ENCODE measurements at places on chromosomes 4 and X.

DNA sequence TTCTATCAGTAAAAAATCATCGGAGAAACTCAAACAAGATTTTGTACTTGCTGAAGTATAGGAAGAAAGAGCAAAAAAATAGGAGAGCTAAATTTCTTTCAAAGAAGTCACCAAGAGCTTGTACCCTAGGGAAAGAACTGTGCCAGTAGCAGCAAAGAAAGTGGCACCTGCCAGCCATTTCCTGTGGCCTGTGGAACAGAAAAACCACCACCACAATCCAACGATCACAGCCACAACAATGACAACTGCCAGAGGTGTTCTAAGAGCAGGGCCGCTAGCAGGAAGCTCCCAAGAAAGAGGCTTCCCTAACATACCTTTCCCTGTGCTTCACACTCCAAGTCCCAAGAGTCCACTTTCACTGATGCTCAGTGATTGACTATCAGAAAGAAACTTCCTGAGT, 266.1 kb upstream of the GPC4 start:
- DNase-seq = no peak

DNA sequence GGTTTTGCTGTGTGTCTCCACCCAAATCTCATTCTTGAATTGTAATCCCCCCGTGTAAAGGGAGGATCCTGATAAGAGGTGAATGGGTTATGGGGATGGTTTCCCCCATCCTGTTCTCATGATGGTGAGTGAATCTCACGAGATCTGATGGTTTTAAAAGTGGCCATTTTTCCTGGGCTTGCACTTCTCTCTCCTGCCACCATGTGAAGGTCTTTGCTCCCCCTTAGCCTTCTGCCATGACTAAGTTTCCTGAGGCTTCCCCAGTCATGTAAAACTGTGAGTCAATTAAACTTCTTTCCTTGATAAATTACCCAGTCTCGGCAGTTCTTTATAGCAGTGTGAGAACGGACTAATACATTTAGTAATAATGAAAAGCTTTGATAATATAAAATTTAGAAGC, 46.9 kb downstream of the ANTXR2 start:
- DNase-seq = no peak

DNA sequence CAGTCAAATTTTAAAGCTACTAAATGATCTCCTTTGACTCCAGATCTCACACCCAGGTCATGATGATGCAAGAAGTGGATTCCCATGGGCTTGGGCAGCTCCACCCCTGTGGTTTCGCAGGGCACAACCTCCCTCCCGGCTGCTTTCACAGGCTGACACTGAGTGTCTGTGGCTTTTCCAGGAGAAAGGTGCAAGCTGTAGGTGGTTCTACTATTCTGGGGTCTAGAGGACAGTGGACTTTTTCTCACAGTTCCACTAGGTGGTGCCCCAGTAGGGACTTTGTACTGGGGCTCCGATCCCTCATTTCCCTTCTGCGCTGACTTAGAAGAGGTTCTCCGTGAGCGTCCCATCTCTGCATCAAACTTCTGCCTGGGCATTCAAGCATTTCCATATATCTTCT, 845.2 kb downstream of the PCDH18 start:
- DNase-seq = no peak

DNA sequence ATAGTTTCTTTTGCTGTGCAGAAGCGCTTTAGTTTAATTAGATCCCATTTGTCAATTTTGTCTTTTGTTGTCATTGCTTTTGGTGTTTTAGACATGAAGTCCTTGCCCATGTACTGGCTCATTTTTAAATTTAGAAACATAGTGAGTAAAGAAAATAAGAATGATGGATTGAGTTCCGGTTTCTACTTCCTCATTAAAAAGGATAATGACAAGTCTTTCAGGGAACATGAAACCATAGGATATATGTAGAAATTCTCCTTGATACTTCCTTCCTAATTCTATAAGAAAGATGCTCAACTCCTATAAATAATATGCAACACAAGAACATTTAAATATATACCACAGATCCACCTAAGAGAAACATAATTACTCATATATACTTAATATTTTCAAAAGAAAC, 240.9 kb downstream of the BANK1 start:
- no peak for DNase-seq

GRCh38 chr4:15836362-15836761, 58.2 kb downstream of the CD38 start:
- DNase-seq = no peak

DNA sequence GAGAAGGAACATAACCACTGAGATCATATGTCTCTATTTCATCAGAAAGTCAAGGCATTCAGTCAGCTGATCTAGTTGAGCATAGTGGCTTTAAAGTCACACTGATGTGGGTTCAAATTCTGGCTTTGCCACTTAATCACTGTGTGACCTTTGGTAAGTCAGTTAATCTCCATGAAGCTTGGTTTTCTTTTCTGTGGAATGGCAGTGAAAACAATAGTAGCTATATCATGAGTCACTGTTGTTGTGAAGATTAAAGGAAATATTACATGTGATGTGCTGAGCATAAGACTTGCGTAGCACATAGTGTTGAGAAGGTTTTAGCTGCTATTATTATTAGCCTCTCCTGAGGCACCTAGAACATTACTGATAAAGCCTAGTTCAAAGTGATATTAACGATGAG, 242.2 kb downstream of the FMR1NB start:
- DNase-seq = no peak

GRCh38 chr4:130028552-130028951, 932.6 kb downstream of the C4orf33 start:
- DNase-seq = no peak

- DNase-seq = no peak
These were observed 169.2 kb upstream of the RBPJ start for GRCh38 chr4:26151615-26152014.

DNA sequence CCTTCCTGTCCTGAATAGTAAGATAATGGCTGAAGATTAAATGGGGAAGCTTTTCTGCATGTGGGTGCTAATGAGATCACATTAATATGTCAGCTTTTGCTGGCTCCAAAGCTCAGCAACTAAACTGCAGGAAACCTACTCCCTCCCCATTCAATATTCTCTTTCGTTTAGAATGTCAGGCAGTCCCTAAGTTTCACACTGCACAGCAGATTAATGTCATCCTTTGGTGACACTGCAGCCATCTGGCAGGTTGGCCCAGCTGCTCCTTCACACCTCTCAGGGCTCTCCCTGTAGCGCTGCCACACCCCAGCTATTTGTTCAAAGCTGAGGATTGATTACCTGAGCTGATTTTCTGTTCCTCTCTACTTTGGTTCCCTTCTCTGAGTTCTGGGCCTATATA, 110.5 kb downstream of the KDR start:
- no peak for DNase-seq

DNA sequence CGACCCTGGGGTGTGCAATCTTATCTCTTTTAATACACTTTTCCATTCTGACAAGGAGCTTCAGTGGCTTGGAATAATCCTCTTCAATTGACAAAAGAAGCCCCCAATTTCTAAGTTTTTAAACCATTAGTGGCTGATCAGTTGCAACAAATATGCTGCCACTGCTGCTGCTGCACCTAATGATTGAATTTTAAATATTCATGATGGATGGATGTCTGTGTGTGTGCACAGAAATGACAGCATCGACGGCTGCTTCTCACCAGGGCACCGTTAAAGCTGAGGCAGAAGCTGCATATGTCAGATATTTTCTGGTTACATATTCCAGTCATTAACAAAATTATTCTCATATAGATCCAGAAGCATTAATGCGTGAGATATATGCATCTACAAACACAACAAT, 182.4 kb downstream of the MGST2 start:
- no peak for DNase-seq

- no peak for DNase-seq
These were observed 185.7 kb upstream of the TBL1X start for GRCh38 chrX:9279234-9279544.

- DNase-seq = no peak
These were observed 687 bp upstream of the ZNF275 start for GRCh38 chrX:153333266-153333665.

DNA sequence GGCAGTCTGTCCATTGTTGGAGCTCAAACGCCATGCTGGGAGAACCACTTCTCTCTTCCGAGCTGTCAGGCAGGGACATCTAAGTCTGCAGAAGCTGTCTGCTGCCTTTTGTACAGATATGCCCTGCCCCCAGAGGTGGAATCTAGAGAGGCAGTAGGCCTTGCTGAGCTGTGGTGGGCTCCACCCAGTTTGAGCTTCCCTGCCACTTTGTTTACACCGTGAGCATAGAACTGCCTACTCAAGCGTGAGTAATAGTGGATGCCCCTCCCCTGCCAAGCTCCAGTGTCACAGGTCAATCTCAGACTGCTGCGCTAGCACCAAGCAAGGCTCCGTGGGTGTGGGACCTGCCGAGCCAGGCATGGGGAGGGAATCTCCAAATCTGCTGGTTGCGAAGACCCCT, 145.7 kb downstream of the VSIG4 start:
- no peak for DNase-seq

GRCh38 chr4:38424151-38424871, 239.7 kb upstream of the KLF3 start:
- no peak for DNase-seq

DNA sequence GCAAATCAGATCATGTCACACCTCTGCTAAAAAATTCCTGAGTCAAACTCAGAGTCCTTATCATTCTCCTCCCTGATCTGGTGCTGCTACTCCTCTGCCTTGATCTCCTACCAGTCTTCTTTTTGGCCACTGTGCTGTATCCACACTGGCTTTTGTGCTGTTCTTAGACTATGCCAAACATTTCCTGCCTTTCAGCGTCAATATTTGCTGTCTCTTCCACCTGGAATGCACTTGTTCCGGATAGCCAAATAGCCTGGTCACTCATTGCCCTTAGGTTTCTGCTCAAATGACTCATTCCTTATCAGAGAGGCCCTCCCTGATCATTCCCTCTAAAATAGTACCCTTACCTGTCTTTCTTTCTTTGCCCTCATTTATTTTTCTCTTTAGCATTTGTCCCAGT, 24.4 kb upstream of the RP2 start:
- DNase-seq = no peak

- DNase-seq = no peak
These were observed 139.9 kb downstream of the FRYL start for GRCh38 chr4:48640225-48640624.

- no peak for DNase-seq
These were observed 209.9 kb downstream of the IQCM start for GRCh38 chr4:149605601-149606378.

- no peak for DNase-seq
These were observed 118.8 kb downstream of the UCHL1 start for GRCh38 chr4:41375561-41375960.

DNA sequence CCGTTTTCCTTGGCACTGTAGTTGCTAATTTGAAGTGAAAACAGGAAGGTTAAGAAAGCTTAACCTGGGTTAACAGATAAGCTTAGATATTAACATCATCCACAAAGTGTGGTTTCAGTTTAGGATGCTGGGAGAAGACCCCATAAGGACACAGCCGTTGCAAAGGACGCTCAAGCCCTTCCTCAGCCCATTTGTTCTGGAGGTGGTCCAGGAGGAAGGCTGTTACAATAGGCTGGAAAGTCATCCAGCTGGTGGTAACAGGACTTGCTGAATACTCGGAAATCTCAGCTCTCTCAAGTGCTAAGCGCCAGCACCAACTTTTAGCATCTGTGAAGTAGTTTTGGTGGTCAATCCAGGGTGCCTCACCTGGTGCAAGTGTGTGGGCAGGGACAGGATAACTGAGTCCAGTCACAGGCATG, 14.2 kb downstream of the CHST7 start:
- DNase-seq = no peak

DNA sequence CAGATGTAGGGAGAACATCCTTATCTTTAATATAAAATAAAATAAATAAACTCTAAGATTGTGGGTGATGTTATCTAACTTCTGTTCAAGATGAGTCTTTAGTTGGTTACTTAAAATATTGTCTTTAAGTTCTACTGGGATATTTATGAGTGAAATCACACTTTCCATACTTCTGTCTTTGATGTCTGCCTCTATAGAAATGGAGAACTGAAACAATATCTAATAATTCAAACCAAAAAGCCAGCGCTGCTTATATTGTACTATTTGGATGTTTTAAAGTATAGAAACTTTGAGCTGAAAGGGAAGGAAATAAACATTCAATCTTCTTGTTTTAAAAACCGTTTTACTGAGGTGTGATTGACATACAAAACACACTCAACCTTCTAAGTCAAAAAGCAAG, 44.8 kb upstream of the RPS6KA3 start:
- DNase-seq = no peak

- DNase-seq = no peak
These were observed 14.6 kb upstream of the SLC25A4 start for GRCh38 chr4:185128272-185129119.

GRCh38 chrX:19897091-19897490, 9.7 kb upstream of the SH3KBP1 start:
- DNase-seq = no peak

DNA sequence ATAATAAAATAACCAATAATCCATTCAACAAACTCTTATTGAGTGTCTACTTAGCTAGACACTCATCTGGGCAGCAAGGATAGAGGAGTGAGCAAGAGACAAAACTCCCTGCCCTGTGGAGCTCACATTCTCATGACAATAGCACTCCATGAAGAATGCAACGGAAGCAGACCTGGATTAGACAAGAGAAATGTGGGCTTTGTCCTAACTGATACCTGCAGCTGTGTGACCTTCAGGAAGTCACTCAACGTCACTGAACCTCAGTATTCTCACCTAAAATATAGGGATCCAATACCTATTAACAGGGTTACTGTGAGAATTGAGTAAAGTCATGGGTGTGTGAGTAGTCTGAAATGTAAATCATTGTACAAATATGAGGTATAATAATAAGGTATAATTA, 61.2 kb downstream of the NDNF start:
- no peak for DNase-seq

GRCh38 chrX:34880656-34881055, 61.9 kb upstream of the FAM47B start:
- no peak for DNase-seq

Measured in stimulated activated CD8-positive, alpha-beta memory T cell treated with anti-CD3 and anti-CD28 coated beads, Interleukin-7, amount 100 ng/mL, for 1 hour (primary cell).